GM04503 (cell line): ENCODE measurements at places on chromosomes 6 and 20.

GRCh38 chr20:58330687-58331086, 21.2 kb downstream of the RAB22A start:
- DNase-seq, result no peak

DNA sequence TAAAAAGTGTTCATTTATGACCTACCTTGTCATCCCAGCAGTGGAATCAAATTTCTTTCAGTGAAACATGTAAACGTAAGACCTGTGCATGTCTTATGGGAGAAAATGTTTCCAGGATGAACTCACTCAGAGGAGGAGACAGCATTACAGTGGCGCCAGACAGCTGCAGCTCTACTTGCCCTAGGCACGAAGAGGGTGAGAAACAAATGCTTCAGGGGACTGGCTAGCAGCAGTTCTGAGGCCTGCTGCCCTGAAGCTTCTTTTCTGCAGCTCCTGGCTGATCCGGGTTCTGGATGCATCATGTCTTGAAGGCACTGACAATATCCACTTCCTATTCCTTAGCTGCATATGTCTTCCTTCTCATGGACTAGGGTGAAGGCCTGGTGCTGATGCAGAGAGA, 120.2 kb downstream of the QRSL1 start:
- no peak for DNase-seq

- DNase-seq, result no peak
Observed at GRCh38 chr6:143747347-143747842, 69.6 kb downstream of the PHACTR2 start.

GRCh38 chr20:9040863-9041524, 27.9 kb upstream of the PLCB4 start:
- DNase-seq, result no peak

- no peak for DNase-seq
Observed at GRCh38 chr6:128515550-128516513, 4.6 kb downstream of the PTPRK start.

DNA sequence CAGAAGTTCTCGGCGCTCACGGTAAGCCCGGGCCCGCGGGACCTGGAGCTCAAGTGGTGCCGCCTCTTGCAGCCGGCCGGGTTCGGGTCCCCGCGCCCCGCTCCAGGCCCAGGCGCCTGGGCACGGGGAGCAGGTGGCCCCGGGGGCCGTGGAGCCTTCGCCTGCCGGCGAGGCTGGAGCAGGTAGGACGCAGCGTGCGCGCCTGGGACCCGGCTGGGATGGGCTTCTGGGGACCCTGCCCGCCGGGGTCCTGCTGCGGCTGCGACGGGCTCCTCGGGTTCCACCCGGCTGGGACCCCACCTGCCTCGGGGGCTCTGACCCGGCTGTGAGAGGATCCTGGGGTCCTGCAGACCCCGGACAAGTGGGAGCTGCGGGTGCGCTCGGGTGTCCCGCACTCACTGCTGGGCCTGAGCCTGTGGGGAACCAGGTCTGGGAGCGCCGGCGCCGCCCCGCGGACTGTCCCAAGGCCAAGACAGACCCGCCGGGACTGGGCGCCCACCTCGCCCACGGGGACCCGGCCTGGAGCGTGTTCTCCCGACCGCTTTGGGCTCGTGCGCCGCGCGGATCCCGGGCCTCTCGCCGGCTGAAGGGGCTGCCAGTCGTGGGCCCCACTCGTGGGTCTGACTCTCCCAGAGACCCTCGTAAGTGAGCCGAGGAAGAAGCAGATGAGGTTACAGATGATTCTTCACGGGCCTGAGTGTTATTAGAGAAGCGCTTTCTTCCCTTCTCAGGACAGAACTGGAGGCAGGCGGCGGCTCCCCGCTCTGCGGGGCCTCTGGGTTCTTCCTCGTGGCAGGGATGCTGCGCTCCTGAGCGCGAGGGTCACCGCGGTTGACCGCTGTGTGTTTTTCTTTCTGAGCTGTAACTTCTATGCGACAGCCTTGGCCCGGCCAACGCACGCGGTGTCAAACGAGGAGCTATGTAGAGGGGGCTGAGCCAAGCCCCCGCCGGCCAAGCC, 729 bp downstream of the SMOC2 start:
- no peak for DNase-seq

DNA sequence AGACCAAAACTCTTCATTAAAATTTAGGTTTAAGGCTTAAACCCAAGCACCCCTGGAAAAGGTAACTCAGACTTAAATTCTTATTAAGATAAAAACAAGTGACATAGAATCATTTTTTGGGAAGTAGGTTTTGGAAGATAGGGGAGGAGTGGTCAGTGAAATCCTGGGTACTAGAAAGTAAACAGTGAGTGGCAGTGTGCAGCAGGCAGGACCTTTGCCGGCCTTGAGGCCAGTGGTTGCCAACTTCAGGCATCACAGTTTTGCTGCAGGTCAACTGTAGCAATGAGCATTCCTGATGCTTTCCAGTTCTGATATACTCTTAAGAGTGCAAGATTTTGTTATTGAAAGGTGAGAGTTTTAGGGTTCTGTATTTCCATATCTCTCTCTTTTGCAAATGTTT, 69.3 kb upstream of the SUPT3H start:
- no peak for DNase-seq
